ENCODE measurements at places on chromosomes 3 and 15. TPM values are rescaled to one million over a fixed set of nuclear protein-coding genes. Genes with fewer than 3 reads are reported as not detected.

DNA sequence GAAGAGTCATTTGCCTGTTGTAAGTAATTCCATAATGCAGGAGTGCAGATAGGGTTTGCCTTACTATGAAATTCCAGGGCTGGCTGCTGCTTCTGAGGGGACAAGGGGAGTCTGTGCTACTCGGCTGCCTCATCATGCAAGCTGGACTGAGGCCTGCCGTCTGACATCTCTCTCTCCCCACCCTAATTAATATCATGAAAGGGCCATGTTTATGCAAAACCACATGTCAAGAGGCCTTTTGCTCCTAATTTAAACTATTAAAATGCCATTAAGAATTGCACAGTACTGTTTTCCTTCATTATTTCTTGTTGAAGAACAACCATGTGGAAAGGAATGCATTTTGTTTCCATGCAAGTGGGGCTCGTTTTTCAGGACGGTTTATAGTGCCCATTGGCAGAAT, 26.3 kb downstream of the CHST2 start:
- no peak for DNase-seq

DNA sequence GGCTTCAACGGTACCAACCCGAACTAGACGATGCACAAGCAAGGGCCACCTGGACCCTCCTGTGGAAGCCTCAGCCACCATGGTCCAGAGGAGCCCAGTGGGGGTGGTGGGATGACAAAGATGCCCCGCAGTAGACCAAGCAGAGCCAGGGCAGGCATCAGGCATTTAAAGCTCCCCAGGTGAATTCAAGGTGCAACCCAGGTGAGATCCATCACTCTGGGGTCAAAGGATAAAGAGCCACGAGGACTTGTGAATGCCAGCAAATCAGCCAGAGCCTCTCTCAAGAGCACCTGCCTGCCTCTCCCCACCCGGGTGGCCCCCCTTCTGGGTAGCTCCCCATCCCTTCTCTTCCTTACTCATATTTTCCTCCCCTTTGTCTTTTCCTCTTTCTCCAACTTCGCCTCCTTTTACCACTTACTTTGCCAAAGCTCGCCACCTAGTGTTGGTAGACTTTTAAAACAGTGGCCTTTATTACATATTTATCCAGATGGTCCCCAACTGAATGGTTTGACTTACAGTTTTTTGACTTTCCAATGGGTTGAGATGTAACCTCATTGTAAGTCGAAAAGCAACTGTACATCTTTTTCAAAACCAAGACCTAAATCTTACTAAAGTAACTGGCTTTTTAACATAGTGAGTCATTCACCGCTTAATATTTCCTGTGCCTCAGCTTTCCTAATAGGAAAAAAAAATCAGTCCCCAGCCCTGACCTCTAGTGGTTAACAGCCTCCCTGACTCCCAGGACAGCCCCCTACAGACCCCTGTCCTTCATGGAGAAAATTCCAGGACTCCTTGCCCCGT, 18.8 kb downstream of the PLA2G4F start:
- DNase-seq = peak; percentile 13

- no peak for DNase-seq
These were observed 27.1 kb downstream of the TRIM71 start for GRCh38 chr3:32844914-32845313.

GRCh38 chr15:84836844-84837243, 19.7 kb downstream of the ALPK3 start:
- no peak for DNase-seq

- no peak for DNase-seq
These were observed 740 bp downstream of the MAGI1 start for GRCh38 chr3:66037986-66038369.

DNA sequence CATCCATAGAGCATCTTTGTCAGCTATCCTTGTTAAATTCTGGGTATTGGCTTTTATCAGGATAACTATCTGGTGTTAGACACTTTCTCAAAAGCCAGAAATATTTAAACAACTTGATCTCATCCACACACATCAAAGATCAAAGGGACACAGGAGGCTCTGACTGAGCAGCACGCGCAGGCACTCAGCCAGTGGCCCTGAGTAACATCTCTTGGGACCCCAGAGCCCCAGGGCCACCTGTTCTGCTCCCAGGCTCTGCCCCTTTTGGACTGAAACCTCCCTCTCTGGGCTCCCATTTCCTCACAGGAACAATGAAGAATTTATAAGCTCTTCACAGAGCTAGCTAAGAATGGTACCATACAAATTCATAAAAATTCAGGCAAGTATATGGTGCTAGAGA, 16.1 kb downstream of the ATP10A start:
- no peak for DNase-seq

- peak; percentile 15 for DNase-seq
These were observed 33.3 kb downstream of the CCNB2 start for GRCh38 chr15:59138243-59138642.

DNA sequence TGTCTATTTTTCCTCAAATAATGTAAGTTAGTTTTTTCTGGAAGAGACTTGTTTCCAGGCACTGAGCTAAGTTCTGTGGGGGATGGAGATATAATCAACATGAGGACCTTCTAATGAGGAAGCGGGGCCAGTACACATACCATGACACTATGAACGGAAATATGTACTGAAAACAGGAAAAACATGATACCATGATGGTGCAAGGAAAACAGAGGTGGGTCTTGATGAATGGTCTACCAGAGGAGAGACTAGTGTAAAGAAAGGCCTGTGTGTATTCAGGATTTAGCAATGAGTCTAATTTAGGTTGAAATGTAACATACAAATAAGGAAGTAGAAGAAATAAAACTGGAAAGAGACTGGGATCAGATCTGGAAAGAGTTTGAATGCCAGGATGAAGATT, 38.9 kb upstream of the TPRG1 start:
- no peak for DNase-seq

Gene MINAR1
- 0.92 TPM for total RNA-seq

Gene SLC22A14
- 0.14 TPM for total RNA-seq

Measured in pulmonary artery endothelial cell (primary cell).